Parietal lobe (tissue), 2 donors: ENCODE measurements at places on chromosomes 12 and 14. TPM values are rescaled to one million over a fixed set of nuclear protein-coding genes. Genes with fewer than 3 reads are reported as not detected.

ARHGAP9 gene
- total RNA-seq: 0.94 TPM

MYF5 gene
- total RNA-seq: not detected

SERPINA3 gene
- 1.3 TPM for total RNA-seq

CD4 gene
- 1.9 TPM for total RNA-seq

ACSM4 gene
- total RNA-seq: not detected

PLA2G1B gene
- not detected for total RNA-seq

RACGAP1 gene
- 28.5 TPM for total RNA-seq

PRICKLE1 gene
- total RNA-seq: 16.3 TPM

SLC25A47 gene
- not detected for total RNA-seq

BDKRB2 gene
- total RNA-seq: 0.31 TPM

PKP2 gene
- 6.3 TPM for total RNA-seq

TROAP gene
- 2.8 TPM for total RNA-seq

IL26 gene
- not detected for total RNA-seq

GNG2 gene
- total RNA-seq: 342 TPM

RAD9B gene
- 1.3 TPM for total RNA-seq

MYH6 gene
- total RNA-seq: not detected

PLCZ1 gene
- total RNA-seq: not detected

MARS1 gene
- total RNA-seq: 122 TPM

CHGA gene
- total RNA-seq: 51.6 TPM

OTOGL gene
- total RNA-seq: 0.31 TPM

MAP3K9 gene
- total RNA-seq: 26.3 TPM

GLI1 gene
- total RNA-seq: 0.63 TPM

SMARCD1 gene
- total RNA-seq: 105 TPM
